ENCODE measurements at places on chromosomes 7 and 10.

DNA sequence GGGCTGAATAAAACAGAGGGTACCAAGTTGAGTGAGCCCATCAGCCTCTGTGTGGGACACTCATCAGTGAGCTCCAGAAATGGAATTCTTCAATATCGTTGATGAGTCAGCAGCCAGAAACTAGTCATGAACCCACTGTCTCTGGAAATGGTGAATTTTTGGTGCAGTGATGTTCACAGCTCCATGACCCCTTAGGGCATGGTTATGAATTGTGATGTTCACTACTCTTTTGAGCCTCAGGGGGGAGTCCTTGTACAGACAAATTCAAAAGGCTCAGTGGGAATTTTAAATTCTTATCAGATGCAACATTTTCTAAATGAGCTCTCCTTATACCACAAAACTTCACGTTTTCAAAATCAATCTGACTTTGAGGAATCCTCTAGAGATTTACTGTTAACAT lies 335.7 kb downstream of the PHTF2 start:
- no peak for DNase-seq

DNA sequence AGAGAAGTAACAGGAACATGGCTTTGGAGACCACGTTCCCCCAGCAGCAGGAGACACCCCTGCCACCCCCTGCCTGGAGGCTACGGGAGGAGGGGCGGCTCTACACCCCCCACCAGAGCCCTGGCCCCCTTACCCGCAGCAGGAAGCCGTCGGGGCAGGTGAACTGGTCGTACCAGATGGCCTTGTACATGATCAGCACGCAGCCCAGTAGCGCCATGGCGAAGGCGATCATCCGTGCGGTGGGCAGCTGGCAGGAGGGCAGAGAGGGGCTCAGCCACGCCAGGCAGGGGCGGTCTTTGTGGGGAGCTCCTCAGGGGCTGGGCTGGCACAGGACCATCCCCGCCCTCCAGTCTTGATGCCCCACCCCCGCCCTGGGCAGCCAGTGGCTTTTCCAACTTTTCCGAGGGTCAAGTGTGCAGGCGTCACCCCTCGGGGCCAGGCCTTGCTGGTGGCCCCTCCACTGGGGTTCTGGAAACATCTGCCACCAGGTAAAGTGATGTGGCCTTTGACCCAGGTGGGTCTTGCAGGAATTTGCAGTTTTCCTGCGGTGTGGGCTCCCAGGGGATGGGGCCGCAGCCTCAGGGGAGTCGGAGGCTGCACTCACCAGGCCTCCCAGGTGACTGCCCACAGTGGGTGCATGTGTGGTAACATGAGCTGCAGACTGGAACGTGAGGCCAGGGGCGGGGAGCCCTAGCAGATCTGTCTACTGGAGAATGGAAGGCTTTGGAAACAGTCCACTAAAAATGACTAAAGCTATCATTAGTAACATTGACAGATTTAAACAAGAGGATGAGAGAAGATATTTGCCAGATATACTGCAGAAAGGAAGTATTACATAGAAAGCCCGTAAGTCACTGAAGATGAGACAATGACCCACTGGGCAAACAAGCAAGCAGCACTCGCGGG lies 9.7 kb downstream of the CALY start:
- no peak for DNase-seq

GRCh38 chr7:25521236-25521635 lies 292.9 kb upstream of the NPVF start:
- peak; percentile 19 for DNase-seq

DNA sequence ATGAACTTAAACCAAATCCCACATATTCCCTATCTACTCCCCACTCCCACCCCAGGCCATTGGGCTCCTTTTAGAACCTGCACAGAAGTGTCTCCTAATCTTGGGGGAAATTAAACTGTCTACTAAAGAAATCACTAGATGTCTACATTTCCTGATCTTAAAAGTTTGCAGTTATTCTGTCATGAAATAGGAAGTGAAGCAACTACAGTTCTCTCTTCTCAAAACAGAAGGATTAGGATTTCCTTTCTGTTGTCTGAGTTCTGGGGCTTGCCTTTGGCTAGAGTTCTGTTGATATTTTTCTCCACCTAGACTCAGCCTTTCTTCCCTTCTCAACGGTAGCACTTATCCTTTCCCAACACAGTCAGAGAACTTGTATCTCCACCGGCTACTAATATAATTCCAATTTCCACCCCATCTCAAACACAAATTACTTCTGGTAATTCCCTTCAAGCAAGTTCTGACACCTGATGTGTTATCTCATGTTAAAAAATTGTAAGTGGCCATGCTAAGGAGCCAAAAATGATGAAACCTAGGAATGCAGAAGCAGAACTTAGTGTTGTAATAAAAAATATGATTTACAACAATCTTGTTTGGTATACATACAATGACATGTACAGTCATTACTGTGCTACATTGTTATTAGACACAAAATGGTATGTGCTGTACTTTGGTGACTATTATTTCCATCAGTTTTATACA lies 12.1 kb downstream of the OR9A4 start:
- no peak for DNase-seq

- no peak for DNase-seq
Measured at GRCh38 chr7:26457696-26458327, 166.2 kb downstream of the SNX10 start.

GRCh38 chr10:21214329-21214728 lies 311.2 kb downstream of the SKIDA1 start:
- no peak for DNase-seq

DNA sequence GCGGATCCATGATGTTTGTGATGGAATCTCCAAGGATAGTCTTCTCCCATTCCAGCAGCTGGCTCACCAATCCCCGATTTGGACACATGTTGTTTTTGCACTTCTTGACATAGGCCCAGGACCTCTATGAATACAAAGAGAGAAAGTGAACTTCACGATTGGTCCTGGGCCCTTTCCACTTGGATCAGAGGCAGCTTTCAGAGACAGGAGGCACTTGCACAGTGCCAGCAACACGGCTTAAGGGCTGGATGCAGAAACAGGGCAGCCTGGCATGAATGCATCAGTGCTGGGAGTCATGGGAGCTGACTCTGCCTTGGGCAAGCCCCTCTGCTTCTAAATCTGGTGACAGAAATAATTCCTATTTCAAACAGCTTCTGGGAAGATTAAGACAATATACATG lies 2.1 kb upstream of the TMEM120A start:
- DNase-seq = no peak

DNA sequence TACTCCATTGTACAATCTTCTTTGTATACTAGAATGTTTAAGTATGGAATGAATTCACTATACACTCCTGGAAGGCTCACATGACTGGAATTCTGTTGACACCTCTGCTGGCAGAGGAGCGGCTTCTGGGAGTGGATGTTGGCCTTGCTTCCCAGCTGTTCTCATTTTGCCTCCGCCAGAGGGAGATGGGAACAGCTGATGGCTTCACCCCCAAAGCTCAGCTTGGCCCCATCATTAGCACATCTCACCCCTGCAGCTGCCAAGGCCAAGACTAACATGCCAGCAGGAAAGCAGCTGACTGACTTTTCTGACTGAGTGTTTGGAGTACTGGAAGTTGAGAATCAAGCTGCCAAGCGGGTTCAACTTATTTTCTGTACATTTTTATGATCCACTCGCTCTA lies 15.1 kb downstream of the ADAM12 start:
- DNase-seq = no peak

- no peak for DNase-seq
Measured at GRCh38 chr10:67302701-67303100, 376.9 kb downstream of the LRRTM3 start.

GRCh38 chr10:51862149-51862548 lies 162.8 kb upstream of the CSTF2T start:
- no peak for DNase-seq

DNA sequence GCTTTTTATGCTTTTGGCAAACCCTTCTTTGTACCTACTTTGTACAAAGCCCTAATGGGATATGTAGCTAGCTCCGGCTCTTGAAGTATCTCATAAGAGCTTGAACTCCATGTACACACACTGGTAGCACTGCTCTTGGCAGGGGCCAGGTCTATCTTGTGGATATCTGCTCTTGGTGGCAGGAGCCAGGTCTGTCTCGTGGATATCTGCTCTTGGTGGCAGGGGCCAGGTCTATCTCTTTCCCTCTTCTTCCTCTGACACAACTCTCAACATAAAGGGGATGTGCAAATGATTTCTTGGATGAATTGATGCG lies 91.9 kb downstream of the WNT2 start:
- no peak for DNase-seq

- no peak for DNase-seq
Measured at GRCh38 chr7:114910787-114911186, 11.1 kb upstream of the MDFIC start.

DNA sequence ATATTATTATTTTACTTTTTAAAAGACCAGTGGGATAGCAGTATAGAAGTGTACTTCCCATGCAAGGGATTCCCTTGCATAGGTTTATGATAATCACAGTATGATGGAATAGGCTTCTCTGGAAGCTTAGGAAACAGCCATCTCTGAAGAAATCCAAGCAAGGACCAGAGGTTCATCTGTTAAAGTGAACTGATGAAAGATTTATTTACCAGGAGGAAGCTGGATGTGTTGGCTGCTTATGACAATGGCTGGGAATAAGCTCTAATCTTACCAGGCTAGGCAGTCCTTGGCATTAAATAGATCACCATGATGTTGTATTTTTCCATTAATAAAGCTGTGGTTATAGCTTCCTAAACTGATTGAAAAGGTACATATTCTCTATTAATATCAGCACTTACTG lies 32.0 kb downstream of the FRA10AC1 start:
- DNase-seq = no peak

DNA sequence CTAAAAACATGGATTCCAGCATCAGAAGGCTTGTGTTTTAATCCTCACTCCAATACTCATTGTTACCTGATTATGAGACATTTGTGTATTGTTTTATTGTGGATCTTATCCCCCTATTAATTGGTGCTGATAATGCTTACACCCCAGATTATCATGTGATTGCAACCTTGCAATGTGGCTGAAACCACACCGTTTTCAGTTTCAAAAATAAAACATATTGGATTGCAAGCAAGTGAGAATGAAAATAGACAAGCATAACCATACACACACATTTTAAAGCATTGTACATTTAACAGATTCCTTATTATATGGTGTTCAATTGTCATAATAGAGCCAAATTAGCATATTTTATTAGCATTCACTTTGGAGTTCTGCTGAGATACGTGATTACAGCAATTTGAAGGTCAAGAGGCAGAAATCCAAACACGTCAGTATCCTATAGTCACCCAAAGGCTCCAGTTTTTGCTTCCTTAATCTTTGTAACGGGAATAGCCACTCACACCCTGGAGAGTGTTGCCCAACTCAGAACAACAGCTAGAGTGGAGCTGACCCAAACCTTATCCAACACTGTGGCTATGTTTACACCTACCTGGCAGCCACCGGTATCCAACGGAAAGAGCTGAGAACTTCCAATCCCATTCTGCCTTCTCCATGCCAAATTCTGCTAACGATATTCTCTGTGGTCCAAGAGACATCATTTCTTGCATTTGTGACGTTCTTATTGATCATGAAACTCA lies 317.1 kb upstream of the KLF6 start:
- DNase-seq = no peak

DNA sequence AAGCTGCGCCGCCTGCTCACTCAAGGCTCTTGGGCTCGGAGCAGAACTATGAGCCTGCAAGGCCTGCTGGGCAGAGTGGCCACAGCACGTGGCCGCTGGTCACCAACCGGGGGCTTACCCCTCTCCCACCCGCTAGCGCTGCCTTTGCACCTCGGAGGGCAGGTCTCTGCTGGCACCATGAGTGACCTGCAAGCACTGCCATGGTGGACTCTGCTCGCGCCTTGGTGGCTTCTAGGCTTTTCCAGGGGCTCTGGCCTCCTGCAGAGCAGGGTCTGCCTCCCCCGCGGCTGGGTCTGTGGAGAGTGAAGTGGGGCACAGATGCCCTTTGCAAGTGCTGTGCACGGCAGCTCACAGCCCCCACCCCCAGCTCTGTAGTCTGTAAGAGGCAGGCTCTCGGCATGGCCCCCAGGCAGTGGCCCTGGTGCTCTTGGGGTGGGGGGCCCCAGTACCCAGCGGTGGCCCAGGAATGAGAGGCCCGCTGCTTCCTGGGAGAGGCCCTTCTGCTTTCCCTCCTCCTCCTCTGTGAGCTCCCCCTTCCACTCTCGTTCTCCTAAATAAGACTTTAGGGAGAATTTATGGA lies 119.6 kb downstream of the INPP5A start:
- DNase-seq = no peak

GRCh38 chr10:24866604-24867583 lies 85.5 kb downstream of the PRTFDC1 start:
- DNase-seq = peak; percentile 11

GRCh38 chr10:91887272-91888076 lies 21.8 kb downstream of the FGFBP3 start:
- no peak for DNase-seq

- DNase-seq = no peak
Measured at GRCh38 chr7:127702938-127703337, 50.9 kb downstream of the SND1 start.

DNA sequence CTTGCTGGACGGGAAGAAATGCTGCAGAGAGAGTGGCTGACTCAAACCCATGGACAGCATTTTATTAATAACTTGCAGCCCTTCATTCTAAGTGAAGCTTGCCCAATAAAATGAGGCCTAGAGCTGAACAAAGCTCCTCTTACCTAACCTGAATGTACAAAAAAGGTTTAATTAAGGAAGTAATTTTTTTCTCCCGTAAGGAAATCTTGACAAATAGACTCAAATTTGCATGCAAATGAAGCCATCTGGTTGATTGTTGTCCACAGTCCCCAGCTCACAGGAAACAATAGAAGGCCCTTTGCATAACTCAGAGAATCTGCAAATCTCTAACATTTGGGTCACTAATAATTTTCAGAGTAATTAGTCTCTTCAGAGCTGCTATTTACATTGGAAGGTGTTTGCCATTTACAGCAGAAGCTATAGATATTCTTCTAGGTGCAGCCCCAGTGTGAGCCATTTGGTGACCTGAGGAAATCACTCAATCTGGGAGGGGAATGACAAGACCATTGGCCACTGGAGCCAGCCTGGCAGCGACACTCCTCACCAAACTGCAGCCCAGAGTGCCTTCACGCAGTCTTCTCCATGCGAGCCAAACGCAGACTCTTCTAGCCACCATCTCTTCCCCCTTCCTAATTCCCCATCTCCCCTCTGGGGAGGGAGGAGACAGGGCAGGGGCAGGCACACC lies 483.0 kb upstream of the C7orf33 start:
- DNase-seq = no peak

GRCh38 chr10:7027913-7028808 lies 382.7 kb downstream of the SFMBT2 start:
- no peak for DNase-seq

- DNase-seq = no peak
Measured at GRCh38 chr7:42198974-42199668, 37.9 kb downstream of the GLI3 start.

GRCh38 chr7:117347480-117347879 lies 24.6 kb upstream of the WNT2 start:
- no peak for DNase-seq

DNA sequence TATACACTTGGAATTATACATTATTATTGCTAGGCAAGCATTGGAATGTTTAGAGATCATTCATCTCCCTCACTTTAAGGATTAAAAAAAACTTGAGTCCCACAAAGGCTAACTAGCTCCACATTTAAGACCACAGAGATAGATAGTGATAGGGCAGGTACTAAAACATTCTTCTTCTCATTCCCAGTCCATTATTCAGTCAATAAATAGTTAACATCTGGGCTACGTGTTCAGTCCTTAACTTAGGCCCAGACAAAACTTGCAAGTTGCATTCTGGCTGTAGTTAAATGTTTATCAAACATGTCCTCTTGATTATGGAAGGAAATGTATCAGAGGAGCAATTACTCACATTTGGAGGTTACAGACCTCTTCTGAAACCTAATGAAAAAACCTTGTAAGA lies 2.4 kb downstream of the GNG11 start:
- no peak for DNase-seq

All from T47D (cell line).